ENCODE measurements at places on chromosomes 1 and 21.

- no peak for DNase-seq
Measured at GRCh38 chr1:219155135-219155534, 18.5 kb upstream of the LYPLAL1 start.

DNA sequence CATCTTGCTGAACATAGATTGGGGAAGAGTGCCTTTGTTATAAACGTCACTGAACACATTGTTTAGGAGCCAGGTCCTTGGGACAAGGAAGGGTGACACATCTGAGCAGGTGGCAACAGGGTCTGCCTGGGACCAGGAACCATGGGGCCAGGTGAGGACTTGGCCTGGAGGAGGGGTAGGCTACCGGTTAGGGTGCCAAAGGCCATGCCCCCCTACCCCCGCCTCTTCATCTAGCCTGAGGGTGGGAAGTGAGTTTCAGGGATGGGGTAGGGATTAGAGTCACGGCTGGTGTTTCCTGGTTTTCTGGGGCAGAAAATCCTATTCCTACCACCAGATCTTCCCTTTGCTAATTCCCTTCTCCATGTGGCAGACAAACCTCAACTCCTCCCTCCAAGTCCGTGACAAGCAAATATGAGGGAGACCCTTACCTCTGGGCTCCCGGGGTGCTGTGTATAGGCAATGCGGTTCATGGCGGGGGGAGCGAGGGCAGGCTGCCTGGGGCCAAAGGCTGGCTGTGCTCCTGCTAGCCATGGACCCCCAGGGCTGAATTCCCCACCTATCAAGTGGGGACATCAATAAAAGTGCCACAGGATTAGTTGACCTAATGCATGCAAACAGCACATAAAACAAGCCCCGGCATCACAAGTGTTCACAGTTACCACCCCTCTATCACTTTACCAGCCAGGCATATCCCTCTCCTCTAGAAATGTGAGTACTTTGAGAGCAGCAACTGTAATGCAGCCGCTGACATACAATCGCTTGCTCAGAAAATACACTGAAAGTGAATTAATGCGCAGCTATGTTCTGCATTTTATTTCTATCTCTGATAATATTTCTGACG, 14.5 kb downstream of the CD247 start:
- no peak for DNase-seq

DNA sequence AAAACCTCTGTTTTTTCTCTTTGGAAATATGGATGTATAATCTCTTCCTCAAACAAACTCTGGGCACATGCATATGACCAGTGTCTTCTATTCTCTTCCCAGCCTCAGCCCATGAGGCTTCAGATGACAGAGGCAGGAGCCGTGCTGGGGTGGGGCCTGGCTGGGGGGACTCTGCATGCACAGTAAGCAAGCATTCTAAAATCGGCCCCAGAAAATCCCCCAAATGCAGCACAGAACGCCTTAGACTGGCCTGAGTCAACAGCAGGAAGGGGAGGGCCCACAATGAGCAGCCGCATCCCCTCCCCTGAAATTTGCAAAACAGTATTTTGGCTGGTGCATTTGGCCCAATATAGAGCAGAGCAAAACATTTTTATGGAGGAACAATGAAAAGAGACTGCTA, 47.8 kb downstream of the ITPKB start:
- DNase-seq = no peak

DNA sequence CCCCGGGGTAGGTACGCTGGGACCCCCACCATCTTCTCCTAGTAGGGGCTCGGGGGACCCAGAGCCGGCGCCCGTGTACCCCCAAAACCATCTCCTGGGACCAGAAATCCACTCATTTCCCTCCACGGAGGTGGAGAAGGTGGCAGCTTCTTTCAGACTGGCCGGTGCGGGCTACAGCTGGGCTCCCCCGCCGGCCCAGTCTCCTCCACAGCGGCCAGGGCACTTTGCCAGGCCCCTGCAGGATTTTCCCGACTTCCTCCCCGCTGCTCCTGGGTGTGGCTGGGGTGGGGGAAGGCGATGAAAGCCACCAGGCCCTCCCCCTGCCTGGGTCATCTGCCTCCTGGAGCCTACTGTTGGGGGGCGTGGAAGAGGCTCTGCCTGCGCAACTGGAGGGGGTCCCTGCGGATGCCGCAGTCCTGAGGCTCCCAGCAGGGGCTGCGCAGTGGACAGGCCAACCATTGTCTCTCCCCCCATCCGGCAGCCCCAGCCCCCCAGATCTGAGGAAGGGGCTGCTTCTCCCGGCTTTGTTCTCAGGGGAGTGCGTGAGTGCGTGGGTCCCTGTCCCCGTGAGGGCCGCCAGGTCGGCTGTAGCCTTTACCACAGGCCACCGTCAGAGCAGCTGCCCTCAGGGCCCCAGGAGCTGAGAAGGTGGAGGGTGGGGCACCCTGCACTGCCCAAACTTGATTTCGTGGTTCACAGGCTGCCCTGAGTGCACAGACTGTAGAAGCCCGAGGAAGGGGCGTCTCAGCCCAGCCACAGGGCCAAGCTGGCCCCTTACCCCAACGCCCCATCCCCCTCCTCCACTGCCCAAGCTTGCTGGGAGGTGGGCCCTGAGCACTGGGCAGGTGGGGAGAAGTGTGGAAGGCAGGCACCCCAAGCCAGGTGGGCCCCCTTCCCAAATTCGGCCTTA, 1.3 kb downstream of the AGRN start:
- DNase-seq = no peak

GRCh38 chr1:235429143-235429542, 61.9 kb downstream of the TBCE start:
- no peak for DNase-seq

GRCh38 chr1:233333086-233333485, 5.6 kb downstream of the MAP3K21 start:
- DNase-seq = no peak

GRCh38 chr1:225454733-225455132, 26.9 kb upstream of the LBR start:
- no peak for DNase-seq

DNA sequence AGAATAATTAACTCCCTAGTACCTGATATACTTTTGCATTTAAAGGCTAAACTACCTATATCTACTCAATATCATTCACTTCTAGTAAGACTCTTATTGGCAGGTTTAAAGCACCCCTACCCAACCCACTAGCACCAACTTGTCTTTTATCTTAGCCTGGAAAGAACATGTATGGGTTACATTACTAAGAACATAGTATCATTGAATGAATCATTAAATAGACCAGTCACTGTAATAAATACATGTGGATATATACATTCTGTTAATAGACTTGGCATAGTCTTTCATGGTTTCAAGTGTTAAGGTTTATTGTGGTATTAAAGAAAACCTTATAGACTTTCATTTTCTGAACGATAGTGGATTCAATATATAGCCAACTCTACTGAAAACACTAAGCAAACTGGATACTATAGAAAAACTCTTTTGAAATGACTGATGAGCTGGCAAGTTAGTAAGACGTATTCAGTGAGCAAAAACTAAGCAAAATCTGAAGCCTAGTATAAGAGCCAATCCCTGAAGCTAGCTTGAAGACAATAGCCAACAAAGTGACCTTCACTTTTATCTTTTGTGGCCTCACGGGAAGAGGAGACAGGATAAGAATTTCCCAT, 10.3 kb downstream of the HIVEP3 start:
- no peak for DNase-seq

DNA sequence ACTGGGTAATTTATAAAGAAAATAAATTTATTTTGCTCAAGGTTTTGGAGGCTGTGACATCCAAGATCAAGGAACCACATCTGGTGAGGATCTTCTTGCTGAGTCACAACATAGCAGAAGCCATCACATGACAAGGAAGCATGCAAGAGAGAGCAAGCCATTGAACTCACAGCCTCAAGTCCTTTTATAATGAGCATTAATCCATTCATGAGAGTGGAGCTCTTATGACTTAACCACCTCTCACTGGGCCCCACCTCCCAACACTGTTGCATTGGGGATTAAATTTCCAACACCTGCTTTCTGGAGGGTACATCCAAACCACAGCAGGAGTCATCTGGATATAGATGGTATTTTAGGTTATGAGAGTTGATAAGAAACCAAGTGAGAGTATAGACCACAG, 20.6 kb upstream of the EGLN1 start:
- peak; percentile 13 for DNase-seq

- no peak for DNase-seq
Measured at GRCh38 chr1:51607681-51608095, 9.2 kb upstream of the OSBPL9 start.

DNA sequence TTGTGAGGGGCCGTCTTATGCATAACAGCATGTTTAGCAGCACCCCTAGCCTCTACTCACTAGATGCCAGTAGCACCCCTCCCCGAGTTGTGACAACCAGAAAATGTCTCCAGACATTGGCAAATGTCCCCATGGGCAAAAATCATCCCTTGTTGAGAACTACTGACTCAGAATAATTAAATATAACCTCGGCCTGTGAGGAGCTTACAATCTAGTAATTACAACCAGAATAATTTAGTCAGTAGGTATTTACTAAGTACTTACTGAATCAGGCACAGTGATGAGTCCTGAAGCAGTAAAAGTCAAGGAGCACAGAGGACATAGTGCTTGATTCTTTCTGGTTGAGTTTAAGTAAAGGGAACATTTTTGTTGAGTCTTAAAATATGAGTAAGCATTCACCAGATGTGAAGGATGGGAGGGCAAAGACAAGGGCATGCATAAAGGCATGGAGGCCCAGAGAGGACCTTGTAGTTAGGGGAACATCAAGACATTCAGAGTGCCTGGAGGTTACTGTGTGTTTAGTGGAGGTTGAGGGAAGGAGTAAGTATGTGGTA, 44.1 kb upstream of the KCNQ4 start:
- DNase-seq = no peak

DNA sequence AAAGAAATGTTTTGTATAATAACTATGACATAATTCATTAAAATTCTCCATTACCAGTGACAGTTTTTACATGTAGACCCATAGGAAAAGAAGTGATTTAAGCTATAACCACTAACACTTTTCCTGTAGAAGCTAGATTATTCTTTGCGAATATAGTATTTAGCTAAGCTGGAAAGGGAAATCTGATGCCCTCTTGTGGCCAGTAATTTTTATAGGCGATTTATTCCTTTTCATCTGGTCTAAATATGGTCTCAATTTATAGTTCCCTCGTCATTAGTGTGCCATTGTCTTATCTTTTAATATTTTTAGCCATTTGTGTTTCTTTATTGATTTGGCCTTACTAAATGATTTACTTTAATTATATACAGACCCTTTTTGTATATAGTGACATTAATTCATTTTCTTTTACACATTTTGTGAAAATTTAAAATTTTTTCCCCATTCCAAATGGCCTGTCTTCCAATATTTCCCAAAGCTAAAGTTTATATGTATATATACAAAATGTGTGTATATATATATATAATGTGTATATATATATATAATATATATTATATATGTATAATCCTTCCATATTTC, 26.7 kb downstream of the BTG3 start:
- peak; percentile 4 for DNase-seq

DNA sequence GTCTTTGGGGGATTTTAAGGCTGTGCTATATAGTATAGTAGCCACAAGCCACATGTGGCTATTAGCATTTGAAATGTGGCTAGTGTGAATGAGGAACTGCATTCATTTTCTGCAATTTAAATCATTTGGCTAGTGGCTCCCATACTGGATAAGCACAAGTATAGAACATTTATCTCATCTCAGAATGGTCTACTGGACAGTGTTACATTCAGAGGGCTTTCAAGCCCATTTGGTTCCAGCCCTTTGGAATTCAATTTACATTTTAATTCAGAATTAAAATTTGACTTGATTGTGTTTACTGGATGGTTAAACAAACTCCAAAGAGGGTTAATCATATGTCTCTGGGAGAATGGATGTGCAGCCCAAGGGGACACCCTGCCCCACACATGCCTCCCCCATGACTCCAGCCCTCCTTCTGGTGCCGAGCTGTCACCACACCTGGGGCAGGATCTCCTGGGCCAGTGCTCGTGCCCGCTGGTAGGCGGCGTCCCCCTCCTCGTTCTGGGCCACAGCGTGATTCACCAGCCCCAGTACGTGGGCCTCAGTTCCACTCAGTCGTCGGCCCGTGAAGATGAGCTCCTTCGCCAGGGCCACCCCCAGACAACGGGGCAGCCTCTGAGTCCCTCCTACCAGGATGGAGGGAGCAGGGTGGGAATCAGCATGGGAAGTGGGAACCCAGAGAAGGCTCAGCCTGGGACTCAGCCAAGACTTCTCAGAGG, 17.2 kb downstream of the ECHDC2 start:
- no peak for DNase-seq
